Smooth muscle cell of bladder (primary cell): ENCODE measurements at places on chromosomes 1 and 21. TPM values are rescaled to one million over a fixed set of nuclear protein-coding genes. Genes with fewer than 3 reads are reported as not detected.

The C1orf56 gene
- 0.85 and 2.2 TPM in 2 replicates for total RNA-seq

The USP48 gene
- total RNA-seq: 31.1 and 38.6 TPM in 2 replicates

The CTSE gene
- not detected in 2 replicates for total RNA-seq

The F3 gene
- 59.4 and 223 TPM in 2 replicates for total RNA-seq

The ARV1 gene
- 13.7 and 13.8 TPM in 2 replicates for total RNA-seq

The DCDC2B gene
- under 0.01 TPM in 1 of 2 replicates, not detected in the other for total RNA-seq

The PGLYRP4 gene
- not detected in 2 replicates for total RNA-seq

The SPRR5 gene
- not detected in 2 replicates for total RNA-seq

The CRNN gene
- total RNA-seq: not detected in 2 replicates

The LCE3E gene
- total RNA-seq: not detected in 2 replicates

The PDE9A gene
- total RNA-seq: 3.5 and 6.0 TPM in 2 replicates

The SLC44A3 gene
- total RNA-seq: 1.4 and 1.8 TPM in 2 replicates

The ZNF593OS gene
- total RNA-seq: not detected in 2 replicates

The NTMT2 gene
- total RNA-seq: not detected in 2 replicates

The TRPM2 gene
- under 0.01 TPM in 2 replicates for total RNA-seq

The CFHR3 gene
- not detected in 2 replicates for total RNA-seq

The SYDE2 gene
- total RNA-seq: 39.5 and 39.8 TPM in 2 replicates

The SYT14 gene
- total RNA-seq: 0.65 and 1.8 TPM in 2 replicates

The SPATA17 gene
- total RNA-seq: 1.00 and 1.2 TPM in 2 replicates

The MAEL gene
- total RNA-seq: under 0.01 TPM in 1 of 2 replicates, not detected in the other

The CACHD1 gene
- 3.7 and 4.1 TPM in 2 replicates for total RNA-seq

The RNF223 gene
- total RNA-seq: not detected in 2 replicates

The NPHS2 gene
- total RNA-seq: not detected in 2 replicates

The IFNAR1 gene
- 10.1 and 15.9 TPM in 2 replicates for total RNA-seq

The TSHB gene
- not detected in 2 replicates for total RNA-seq

The C1orf185 gene
- not detected in 2 replicates for total RNA-seq

The ORC1 gene
- 0.28 and 1.00 TPM in 2 replicates for total RNA-seq

The HPCAL4 gene
- total RNA-seq: not detected in 2 replicates

The GJA4 gene
- total RNA-seq: 0.18 TPM in 1 of 2 replicates, not detected in the other

The PGLYRP3 gene
- not detected in 2 replicates for total RNA-seq

The TAL1 gene
- under 0.01 TPM in 2 replicates for total RNA-seq

The FCRLA gene
- total RNA-seq: 0.37 and 0.71 TPM in 2 replicates

The TMEM269 gene
- under 0.01 TPM in 1 of 2 replicates, not detected in the other for total RNA-seq

The HSD3B1 gene
- not detected in 2 replicates for total RNA-seq

The CFAP74 gene
- not detected in 2 replicates for total RNA-seq

The LCE3D gene
- total RNA-seq: not detected in 2 replicates

The GBP1 gene
- 16.5 and 26.9 TPM in 2 replicates for total RNA-seq

The AUNIP gene
- total RNA-seq: 0.28 TPM in 2 replicates

The NUDT4B gene
- 13.7 and 17.1 TPM in 2 replicates for total RNA-seq

The PRRX1 gene
- 32.9 and 46.2 TPM in 2 replicates for total RNA-seq

The LPAR3 gene
- total RNA-seq: 2.6 and 66.0 TPM in 2 replicates

The CEP104 gene
- total RNA-seq: 15.2 and 24.8 TPM in 2 replicates

The RNASEL gene
- 12.9 and 13.4 TPM in 2 replicates for total RNA-seq

The TTC22 gene
- total RNA-seq: not detected in 2 replicates

The MCOLN3 gene
- 0.28 TPM in 2 replicates for total RNA-seq

The FOXD2 gene
- total RNA-seq: under 0.01 TPM in 1 of 2 replicates, not detected in the other

The ADAMTS5 gene
- 22.3 and 24.4 TPM in 2 replicates for total RNA-seq
